ENCODE measurements at places on chromosomes 5 and 9.

GRCh38 chr9:77133011-77133410, 44.3 kb upstream of the VPS13A start:
- DNase-seq = peak; percentile 6

DNA sequence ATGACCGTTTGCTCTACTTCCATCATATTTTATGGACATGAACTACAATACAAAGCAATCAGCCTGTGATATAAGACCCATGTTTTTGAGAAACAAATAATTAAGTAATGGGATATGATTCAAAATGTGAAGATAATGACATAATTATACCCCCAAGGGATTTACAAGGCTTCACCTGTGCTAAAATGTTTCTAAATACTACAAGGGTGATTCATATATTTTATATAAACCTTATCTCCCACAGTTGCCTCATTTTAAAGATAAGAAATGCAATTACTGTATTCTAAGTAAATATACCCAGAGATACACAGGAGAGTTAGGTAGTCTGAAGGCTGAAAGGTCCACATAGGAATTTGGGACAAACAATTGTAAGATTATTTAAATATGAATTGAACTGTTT, 662.0 kb upstream of the CHD1 start:
- no peak for DNase-seq

DNA sequence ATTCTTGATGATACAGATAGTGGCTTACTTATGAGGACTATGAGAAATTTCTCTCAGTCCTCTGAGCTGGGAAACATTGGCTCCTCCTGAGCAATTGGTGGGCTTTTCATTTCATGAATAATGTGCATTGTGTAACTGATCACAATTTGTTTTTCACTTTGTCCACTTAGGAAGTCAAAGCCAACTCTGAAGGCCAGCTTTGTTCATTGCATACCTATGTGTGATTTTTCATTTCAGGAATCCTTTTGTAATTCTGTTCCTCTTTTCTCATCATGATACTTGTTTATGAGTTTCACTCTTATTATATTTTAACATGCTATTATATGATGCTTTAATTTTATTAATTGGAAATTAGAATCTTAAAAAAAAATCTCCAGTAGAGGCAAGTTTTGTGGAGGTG, 483.0 kb downstream of the EBF1 start:
- no peak for DNase-seq

GRCh38 chr5:87653242-87653641, 240.5 kb upstream of the CCNH start:
- no peak for DNase-seq

GRCh38 chr5:4028384-4028783, 432.8 kb downstream of the IRX1 start:
- DNase-seq = no peak

DNA sequence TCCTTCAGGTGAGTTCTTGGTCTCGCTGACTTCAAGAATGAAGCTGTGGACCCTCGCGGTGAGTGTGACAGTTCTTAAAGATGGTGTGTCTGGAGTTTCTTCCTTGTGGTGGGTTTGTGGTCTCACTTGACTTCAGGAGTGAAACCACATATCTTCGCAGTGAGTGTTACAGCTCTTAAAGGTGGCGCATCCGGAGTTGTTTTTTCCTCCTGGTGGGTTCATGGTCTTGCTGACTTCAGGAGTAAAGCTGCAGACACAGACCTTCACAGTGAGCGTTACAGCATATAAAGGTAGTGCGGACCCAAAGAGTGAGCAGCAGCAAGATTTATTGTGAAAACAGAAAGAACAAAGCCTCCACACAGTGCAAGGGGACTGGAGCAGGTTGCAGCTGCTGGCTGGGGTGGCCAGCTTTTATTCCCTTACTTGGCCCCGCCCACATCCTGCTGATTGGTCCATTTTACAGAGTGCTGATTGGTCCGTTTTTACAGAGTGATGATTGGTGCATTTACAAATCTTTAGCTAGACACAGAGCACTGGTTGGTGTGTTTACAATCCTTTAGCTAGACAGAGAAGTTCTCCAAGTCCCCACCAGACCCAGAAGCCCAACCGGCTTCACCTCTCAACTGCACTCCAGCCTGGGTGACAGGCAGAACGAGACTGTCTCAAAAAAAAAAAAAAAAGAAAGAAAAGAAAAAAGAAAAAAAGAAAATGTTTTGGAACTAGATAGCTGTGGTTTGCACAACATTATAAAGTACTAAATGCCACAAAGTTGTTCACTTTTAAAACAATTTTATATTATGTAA, 9.1 kb upstream of the ERMP1 start:
- peak; percentile 19 for DNase-seq

GRCh38 chr9:22446589-22446949, at the start of gene DMRTA1:
DMRTA1 (plus strand) TSS chr9:22446824; CDS start chr9:22447066, 242 bp downstream.
- peak; percentile 76 for DNase-seq

- no peak for DNase-seq
These were observed 28.1 kb upstream of the SPINK5 start for GRCh38 chr5:148035676-148036075.

DNA sequence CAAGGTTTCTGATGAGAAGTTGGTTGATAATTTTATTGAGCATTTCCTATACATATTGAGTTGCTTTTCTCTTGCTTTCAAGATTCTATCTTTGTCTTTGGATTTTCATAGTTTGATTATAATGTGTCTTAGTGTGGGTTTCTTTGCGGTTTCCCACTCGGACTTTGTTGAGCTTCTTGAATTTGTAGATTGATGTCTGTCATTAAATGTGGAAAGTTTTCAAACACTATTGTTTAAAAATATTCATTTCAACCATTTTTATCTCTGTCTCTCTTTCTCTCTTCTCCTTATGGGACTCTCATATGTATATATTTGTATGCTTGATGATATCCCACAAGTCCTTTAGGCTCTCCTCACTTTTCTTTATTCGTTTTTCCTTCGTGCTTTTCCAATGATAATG, 18.5 kb upstream of the PCDHA1 start:
- no peak for DNase-seq

GRCh38 chr5:154258531-154259217, 68.1 kb downstream of the GALNT10 start:
- DNase-seq = no peak

- DNase-seq = no peak
These were observed 20.9 kb downstream of the EEIG1 start for GRCh38 chr9:127959841-127960409.

- DNase-seq = peak; percentile 34
These were observed 16.2 kb upstream of the MAT2B start for GRCh38 chr5:163489055-163489744.

- DNase-seq = peak; percentile 36
These were observed 78.3 kb downstream of the CEP120 start for GRCh38 chr5:123344816-123345426.

- DNase-seq = no peak
These were observed 49.3 kb downstream of the CSNK1G3 start for GRCh38 chr5:123561230-123561629.

DNA sequence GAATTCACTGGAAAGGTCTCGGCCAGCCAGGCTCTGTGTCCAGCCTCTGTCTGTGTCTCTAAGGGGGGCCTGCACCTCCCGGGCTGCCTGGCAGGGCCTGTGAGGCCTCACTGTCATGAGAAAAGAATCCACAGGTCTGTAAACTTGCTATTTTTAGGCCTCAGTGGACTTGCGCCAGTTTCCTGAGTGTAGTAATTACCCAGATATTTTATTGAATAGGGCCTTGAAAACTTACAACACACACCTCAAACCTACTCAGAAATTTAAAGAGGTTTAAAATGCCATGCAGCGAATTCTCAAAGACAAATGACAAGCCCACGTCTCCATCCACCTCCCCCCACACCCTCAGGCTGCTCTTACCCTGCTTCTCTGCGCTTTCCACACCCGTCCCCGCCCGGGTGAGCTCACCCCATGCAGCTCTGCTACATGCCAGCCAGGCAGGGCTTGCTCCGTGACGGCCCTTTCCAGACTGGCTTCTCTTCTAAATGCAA, 8.8 kb upstream of the TENT4A start:
- peak; percentile 75 for DNase-seq

- peak; percentile 73 for DNase-seq
These were observed 22.4 kb downstream of the CXXC5 start for GRCh38 chr5:139670369-139671095.

GRCh38 chr9:35481347-35481975, 8.4 kb upstream of the RUSC2 start:
- peak; percentile 43 for DNase-seq

DNA sequence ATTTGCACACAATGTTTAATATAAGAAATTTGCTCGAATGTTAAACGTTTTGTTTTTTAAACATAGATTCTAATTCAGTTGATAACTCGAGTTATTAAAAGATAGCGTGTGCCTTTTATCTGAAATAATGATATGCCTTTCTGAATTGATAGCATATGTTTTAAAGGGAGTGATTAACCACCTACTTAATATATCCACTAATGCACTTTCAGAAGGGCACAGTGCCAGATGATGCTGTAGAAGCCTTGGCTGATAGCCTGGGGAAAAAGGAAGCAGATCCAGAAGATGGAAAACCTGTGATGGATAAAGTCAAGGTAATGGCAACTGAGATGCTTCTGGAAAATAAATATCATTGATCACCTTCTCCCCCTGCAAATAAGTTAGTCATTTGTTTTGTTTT, 53.9 kb downstream of the ERAP1 start:
- DNase-seq = no peak

DNA sequence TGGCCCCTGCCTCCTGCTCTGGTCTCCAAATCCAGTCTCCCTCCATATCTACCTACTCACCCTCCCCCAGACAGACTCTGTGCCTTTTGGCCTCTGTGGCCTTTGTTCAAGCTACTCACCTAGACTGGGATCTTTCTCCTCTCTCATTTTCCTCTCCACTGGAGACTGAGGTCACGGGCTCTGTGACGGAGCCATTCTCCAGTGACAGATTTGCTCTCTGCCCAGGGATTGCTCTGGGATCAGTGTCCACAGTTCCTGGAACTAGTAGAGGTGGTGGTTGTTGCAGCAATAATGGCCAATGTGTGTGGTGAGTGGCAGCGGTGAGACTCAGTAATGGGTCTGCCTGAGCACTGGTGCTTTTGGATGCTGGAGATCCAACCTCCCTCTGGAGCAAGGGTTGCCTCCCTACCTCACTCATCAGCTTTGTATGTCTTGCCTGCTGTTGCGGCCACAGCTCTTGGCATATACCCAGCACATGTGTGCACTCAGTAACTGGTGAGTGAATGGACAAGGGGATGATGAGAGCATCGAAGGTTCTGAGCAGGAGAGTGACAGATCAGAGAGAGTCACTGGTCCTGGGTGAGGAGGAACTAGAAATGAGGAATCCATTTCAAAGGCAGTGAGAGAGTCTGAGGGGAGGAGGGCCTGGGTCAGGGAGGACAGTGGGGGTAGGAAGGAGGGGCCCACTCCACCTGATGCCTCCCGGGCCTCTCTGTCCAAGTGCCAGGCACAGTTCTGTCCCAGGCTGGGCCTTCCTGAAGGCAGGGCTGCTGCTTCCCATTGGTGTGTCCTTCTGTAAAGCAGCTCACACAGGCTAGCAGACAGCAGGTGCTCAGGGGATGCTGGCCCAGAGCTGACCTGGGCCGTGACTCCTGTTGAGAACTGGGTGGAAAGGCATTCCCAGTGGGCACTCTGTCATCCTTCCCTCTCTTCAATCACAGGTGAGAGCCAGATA, 96.5 kb upstream of the PITX1 start:
- no peak for DNase-seq

DNA sequence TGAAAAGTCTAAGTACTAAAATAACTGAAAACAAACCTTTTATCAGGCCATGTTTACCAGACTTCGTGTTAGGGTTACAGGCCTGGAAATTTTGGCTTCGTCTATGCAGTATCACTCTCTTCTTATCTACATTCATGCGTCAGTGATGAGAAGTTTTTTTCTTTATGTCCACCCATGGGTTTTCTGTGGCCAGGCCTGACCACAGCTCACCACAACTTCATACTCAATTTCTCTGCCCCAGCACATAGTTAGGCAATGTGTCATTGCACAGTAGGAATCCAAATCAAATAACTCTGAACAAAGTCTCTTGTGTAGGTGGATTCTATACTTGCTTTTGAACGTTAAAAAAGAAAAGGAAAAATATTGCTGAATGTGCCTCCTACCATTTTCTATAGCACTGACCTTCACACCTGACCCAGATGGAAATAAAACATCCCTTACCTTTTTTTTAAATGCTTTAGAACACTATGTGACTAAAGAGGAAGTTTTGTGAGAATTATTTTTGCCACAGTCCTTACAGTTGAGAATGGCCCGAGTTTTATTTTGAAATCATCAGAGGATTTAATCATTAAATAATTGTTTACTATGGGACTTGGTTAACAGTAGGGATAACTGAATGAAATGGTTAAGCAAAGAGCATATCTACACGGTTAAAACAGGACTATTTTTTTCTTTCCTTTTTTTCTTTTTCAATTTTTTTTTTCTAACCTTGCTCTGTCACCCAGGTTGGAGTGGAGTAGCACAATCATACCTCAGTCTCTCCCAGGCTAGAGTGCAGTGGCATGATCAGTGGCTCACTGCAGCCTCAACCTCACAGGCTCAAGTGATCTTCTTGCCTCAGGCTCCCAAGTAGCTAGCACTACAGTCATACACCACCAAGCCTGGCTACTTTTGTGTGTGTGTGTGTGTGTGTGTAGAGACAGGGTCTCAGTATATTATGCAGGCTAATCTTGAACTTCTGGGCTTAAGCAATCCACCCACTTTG, 1247.0 kb upstream of the ACO1 start:
- peak; percentile 90 for DNase-seq

DNA sequence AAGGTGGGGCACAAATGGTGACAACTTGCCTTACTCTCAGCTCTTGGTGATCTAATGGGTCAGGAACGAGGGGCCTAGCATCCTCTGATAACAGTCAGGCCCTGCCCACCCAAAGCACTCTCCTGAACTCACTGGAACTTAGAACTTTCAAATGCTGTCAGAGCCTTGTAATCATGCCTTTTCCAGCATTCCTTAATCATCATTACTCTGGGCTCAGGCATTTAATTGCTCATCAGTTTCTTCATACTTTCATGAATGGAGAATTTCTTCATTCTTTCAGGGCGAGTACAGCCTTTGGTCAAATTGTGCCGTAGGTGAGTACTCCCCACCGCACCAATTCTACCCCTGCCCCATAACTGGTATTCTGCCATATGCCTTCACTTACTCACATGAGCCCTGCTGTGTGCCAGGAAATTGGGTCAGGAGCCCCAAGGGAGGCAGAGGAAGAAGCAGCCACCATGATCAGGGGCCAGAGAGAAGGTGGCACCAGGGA, 30.2 kb upstream of the DUSP1 start:
- peak; percentile 97 for DNase-seq

- DNase-seq = peak; percentile 23
These were observed 455.1 kb downstream of the EFNA5 start for GRCh38 chr5:107215611-107216010.

- no peak for DNase-seq
These were observed 20.6 kb upstream of the PSIP1 start for GRCh38 chr9:15531380-15531779.

GRCh38 chr5:159782197-159782994, 133.9 kb upstream of the ADRA1B start:
- no peak for DNase-seq

- DNase-seq = no peak
These were observed 20.0 kb upstream of the LIFR start for GRCh38 chr5:38576442-38576841.

Measured in fibroblast of lung (primary cell).